ENCODE measurements at places on chromosomes 1 and 21.

- no peak for DNase-seq
Observed at GRCh38 chr1:1068517-1069055, 5.5 kb downstream of the RNF223 start.

DNA sequence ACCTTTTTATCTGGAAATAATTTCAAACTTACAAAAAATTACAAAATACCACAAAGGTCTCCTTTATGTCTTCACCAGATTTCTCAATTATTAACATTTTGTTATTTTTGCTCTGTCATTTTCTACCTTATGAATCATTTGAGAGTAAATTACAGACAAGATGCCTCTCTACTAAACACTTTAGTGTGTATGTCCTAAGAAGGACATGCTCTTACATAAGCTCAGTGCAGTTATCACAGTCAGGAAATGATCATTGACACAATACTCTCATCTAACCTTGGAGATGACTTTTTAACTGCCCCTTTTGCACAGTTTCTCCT lies 378.9 kb upstream of the RUNX1 start:
- DNase-seq: peak; percentile 69

DNA sequence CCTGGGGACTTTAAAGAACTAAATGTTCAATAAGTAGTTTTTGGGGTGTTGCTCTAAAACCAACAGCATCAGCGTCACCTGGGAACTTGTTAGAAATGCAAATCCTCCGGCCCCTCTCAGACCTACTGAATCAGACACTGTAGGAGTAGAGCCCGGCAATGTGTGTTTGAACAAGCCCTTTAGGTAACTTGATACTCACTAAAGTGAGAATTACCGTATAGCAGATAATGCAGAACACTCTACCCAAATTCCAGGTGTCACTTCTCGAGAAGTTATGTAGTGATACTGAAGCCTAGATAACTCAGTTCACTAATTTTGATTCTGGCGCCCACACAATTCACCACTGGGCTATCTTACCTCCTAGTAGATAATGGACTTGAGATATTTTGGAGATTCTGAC lies 3.7 kb upstream of the DPT start:
- no peak for DNase-seq

GRCh38 chr1:200610846-200611245 lies 9.7 kb downstream of the KIF14 start:
- DNase-seq: peak; percentile 53

DNA sequence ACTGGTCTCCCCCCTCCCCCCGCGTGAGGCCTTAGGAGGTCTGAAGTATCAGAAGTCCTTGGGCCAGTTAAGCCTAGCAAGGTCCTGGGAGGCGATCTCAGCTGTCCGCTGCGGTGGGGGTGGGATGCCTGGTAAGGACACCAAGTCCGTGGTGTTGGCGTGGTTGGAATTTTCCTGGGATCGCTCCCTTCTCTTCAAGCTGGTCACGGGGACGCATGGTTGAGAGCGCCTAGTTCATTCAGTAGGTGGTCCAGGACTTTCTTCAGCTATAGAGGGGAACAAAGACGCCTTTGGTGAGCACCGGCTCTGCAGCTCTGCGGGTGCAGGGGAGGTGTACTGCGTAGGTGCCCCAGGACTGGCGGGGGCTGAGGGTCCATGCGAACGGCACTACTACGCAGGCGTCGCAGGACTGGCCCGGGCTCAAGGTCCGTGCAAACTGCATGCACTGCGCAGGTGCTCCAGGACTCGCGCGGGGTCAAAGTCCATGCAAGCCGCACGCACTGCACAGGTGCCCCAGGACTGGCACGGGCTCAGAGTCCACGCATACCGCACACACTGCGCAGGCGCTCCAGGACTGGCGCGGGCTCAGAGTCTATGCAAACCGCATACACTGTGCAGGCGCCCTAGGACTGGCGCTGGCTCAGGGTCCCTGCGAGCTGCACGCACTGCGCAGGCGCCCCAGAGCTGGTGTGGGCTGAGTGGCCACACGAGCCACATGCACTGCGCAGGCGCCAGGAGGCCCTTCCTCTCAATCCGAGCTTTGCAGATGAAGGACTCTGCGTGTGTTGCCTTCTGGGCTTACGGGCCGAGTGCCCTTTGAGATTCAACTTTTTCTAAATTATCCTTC lies 36.6 kb upstream of the HMGN1 start:
- peak; percentile 82 for DNase-seq

DNA sequence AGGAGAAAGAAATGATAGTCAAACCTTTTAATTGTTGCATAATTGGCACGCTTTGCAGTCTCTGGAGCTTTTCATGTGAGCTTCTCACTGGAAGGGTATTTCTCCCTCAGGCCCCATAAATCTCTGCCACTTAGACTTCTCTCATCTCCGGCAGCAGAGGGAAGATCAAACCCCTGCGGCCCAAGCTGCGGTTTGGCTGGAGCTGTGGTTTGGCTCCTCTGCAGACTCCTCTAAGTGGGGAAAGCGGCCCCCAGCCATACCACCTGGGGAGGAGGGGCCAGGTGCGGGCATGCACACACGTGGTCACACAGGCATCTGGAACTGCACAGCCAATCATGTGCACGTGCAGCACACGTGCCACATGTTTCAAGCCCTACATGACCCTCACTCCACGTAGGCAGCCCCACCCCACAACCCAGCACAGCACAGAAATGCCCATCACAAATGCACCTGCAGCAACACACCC lies 58.3 kb downstream of the UBE2T start:
- peak; percentile 85 for DNase-seq

Data from GM23248 (cell line).